Stimulated activated CD8-positive, alpha-beta memory T cell treated with anti-CD3 and anti-CD28 coated beads, Interleukin-4, amount 100 ng/mL, for 4 hours (primary cell): ENCODE measurements at places on chromosomes 4 and X.
A peak's percentile ranks its signal among the peaks of the same experiment; 100 is the strongest.

GRCh38 chr4:106058921-106059320 lies 163.7 kb downstream of the NPNT start:
- no peak for DNase-seq

- DNase-seq: no peak
These were observed 786 bp upstream of the ZFX start for GRCh38 chrX:24148535-24149350.

DNA sequence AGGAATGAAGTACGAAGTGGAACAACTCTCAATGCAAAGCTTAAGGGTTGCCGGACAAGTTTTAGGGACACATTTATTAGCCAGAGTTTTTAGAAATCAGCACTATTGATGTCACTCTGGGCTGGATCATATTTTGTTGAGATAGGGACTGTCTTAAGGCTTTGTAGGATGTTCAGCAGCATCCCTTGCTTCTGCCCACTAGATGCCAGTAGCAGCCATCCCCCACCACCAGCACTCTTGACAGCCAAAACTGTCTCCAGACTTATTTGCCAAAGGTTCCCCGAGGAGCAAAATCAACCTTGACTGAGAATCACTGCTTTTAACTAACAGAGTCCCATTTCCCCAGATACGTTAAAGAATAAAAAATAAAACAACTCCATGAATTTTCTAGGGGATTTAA lies 1497.3 kb downstream of the STIM2 start:
- no peak for DNase-seq

DNA sequence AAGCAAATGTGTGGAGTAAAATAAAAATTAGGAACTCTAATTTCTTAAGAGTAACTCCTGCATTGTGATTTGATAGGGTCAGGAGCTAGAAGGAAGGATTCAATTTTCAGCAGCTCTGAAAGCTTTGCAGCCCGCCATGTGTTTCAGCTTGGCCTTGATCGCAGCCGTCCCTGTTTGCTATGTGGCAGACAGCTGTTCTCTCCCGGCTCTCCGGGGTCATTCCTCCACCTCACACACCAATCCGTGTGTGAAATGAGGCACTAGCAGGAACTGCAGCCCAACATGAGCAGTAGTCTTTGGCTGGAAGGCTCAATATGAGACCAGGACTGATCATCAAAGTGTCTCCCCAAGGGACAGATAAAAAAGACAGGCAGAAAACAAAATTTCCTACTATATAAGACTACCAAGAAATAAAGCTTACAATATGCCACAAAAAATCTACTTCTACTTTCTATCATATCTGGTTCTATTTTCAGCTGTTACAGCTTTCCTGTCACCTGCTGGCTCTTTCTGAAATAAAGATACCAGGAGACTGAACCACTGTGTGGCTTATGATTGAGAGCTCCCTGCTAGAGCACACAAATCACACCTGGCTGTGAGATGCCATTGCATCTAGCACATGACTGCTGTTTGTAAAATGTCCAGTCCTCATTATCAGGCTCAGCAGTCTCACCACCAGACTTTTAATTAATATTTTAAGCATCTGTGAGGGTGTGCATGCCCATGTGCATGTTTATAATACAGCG lies 44.1 kb upstream of the SEC24B start:
- DNase-seq: no peak

GRCh38 chrX:47446431-47446830 lies 36.6 kb downstream of the ZNF41 start:
- no peak for DNase-seq

DNA sequence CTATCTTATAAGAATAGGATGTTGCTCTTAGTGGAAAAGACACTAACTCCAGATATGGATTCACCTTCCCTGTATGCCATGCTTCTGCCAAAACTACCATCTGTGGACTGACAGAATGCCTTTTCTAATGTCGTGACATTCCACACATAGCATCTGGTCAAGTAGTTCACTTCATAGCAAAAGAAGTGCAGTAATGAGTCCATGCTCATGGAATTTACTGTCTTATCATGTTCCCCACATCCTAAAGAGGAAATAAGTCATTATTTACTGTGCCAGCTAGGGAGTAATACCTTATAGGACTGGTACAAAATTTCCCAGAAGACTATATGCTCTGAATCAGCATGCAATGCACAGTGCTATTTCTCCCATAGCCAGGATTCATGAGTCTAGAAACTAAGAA lies 562.4 kb downstream of the TLL1 start:
- no peak for DNase-seq

DNA sequence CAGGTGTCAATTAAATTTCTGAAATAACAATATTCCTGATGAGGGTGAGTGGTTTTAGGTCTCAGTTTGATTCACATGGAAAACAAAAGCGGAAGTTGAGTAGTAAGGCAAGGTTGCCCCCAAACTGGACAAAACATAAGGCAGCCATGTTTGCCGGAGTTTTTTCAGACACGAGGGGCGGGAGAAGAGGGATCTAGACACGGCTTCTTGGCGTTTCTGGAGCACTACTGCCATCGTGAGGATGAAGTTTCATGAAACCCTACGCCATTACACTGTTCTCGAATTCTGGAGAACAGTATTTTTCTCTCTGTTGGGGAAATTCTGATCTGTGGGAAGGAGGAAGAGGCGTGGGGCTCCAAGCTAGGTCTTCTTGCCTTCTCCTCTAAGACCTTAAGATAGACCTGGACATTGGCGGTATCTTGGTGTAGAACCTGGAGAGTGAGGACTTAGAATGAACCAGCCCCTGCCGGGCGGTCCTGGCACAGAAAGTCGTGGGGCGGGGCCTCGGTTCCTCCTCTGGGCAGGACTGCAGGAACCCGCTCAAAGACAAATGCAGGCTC lies 160.3 kb downstream of the OR13H1 start:
- DNase-seq: peak; percentile 68

DNA sequence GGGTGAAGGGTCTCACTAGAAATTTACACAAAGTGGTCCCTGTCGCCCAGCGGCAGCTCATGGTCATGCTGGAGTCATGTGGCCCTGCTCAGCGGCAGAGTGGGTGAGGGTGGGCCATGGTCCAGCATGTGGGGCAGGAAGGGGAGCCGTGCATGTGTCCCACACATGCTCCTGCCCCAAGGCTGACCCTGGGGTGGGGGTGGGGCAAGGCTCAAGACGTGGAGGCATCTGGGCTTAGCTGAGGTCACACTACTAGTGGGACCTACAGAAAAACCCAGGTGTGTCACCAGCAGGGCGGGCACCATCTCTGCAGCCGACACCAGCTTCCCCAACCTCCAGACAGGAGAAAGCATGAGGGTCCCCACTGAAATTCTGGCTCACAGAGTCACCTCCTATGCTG lies 42.4 kb downstream of the EVC start:
- no peak for DNase-seq

- DNase-seq: no peak
These were observed 893 bp downstream of the RLIM start for GRCh38 chrX:74613370-74614092.

DNA sequence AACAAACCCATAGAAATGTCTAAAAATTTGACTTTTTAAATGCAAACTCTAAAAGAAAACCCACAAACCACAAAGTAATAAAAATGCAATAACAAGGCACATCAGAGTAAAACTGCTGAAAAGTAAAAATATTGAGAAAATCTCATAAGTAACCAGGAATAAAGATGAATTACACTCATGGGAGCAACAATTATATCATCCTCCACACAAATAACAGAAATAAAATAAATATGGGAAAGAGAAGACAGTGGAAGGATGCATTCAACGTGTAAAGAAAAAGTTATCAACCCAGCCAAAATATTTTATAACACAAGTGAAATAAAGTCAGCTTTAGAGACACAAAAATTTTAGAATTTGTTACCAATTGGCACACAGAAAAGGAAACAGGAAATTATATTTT lies 1420.2 kb downstream of the PCDH18 start:
- DNase-seq: no peak
